ENCODE measurements at places on chromosomes 7 and 10.

DNA sequence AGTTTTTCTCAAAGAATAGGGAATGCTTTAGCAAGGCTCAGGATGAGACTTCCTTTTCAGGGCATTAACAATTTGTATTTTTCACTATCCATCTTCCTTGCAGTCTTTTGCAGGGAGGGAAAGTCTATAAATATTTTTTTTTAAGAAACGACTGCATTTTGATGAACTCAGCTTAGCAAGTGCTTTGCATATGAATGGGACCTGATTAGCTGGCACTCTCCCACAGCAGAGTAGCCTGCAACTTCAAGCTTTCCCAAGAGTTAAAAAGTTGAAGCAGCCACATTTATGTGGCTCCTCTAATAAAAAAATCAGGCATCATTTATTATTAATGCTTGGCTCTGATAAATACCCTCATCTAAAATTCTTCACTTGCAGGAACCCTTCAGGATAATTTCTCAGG is 134.0 kb downstream of the GRID1 start:
- DNase-seq, result no peak

DNA sequence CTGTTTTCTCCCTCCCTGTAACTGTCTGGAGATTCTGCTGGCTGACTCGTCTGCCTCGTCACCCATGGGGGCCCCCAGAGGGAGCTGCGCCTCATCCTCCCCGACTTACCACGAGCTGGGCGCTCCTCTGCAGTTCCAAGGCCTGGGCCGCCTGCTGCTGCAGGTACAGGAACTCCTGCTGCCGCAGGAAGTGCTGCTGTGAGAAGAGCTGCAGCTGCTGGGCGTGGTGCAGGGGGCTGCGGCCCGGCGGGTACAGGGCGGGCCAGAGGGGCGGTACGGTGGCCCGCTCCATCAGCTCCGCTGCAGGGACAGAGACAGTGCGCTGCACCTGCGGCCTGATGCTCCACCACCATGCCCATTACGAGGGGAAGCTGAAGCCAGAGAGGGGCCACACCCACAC is 47.7 kb downstream of the TNRC18 start:
- DNase-seq, result peak; percentile 25

DNA sequence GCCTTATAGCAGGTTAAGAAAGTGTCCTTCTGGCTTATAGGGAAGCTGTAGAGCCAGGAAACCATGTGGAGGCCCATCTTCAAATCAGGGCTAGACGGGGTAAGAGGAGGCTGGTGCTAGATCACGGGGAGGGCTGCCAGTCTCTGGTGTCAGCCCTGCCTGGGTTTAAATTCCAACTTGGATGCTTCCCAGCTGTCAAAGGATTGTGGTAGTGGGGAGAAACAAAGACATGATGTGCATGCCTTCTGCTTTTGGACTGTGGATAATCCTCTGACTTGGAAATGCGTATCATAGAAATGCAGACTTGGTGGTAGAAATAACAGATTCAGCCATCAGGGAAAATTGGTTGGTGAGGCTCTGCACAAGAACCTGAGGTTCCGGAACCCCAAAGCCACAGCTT is 325.6 kb downstream of the PHTF2 start:
- DNase-seq, result no peak

- no peak for DNase-seq
Observed at GRCh38 chr10:77208684-77209256, 428.8 kb downstream of the KCNMA1 start.

- DNase-seq, result no peak
Observed at GRCh38 chr10:21813946-21814345, 189.6 kb downstream of the DNAJC1 start.

GRCh38 chr7:12564996-12565764 is 5.3 kb upstream of the SCIN start:
- no peak for DNase-seq

GRCh38 chr10:18238870-18239485 is 98.8 kb downstream of the CACNB2 start:
- peak; percentile 2 for DNase-seq

GRCh38 chr10:37856881-37857286 is 526 bp downstream of the ZNF248 start:
- DNase-seq, result peak; percentile 2

GRCh38 chr7:552868-553635 is 33.4 kb upstream of the PDGFA start:
- no peak for DNase-seq

DNA sequence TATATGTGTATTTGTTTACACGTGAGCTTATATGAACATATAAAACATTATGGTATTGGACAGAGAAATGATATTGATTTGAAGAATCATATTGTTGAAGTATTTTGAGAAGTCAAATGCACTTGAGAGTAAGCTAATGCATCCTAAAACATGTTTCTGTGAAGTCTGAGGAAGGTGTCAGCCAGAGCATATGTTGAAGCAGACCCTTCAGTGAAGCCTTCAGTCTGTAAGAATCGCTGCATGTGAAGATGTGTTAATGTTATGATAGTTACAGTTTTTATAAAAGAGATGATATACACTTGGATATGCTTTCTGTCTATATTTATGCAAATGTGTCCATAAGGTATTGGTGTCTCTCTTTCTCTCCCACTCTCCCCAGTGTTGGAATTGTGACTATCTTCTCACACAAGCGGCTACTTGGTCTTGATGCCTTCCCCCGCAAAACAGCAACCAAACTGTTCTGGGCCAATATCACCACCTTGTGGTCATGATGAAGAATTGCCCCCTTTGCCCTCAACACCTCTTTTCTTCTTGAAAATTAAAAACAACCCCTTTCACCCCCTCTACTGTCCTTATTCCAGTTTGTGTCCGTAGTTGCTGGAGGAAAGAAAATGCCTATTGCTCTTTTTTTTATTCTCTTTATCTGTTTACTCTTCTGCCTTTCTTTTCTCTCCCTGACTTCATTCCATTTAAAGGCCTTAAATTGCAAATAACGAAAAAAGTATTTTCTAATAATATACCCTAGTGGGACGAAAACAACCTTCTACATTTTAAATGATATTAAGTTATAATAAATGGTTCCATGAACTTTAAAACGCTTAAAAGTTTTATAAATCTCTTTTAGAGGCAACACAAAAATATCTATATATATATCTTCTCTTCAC is 64.9 kb downstream of the IKZF1 start:
- peak; percentile 79 for DNase-seq

GRCh38 chr10:116974456-116975005 is 30.5 kb downstream of the SHTN1 start:
- DNase-seq, result no peak

- DNase-seq, result no peak
Observed at GRCh38 chr7:103752995-103753394, 236.5 kb downstream of the RELN start.

- no peak for DNase-seq
Observed at GRCh38 chr7:76202666-76203030, 952 bp downstream of the SRRM3 start.

GRCh38 chr10:89924261-89924660 is 222.9 kb downstream of the KIF20B start:
- DNase-seq, result no peak

GRCh38 chr10:112213098-112213823 is 29.7 kb upstream of the GPAM start:
- DNase-seq, result no peak

DNA sequence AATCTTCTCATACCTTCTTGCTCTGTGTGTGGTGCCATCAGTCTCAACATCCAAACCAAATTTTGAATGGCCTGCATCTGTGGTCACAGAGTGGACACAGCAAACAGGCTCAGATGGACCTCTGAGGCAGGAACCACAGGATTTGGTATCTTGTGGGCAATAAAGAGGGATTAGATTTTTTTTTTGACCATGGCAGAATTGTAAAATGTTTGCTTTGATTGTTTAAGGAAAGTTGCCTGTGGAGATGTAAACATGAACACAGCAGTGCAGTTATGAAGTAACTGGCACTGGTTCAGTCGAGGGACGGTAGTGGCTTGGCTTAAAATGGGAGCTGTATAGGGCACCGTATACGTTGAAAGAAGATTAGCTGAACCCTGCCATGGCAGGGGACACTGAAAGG is 464.7 kb downstream of the SH2D4B start:
- DNase-seq, result no peak

GRCh38 chr7:51019891-51020870 is 237.5 kb upstream of the GRB10 start:
- DNase-seq, result no peak

DNA sequence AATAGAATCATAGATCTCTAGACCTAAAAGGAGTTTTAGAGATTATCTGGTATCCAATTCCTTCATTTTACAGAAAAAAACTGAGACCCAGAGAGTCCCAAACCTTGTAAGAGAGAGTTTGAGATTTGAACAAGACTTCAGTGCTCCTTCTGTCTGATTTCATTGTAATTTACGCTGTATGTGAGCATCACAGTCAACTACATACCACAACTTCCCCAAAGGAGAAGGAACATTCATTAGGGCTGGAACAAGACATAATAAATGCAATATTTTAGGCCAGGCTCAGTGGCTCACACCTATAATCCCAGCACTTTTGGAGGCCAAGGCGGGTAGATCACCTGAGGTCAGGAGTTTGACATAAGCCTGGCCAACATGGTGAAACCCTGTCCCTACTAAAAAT is 17.3 kb upstream of the PRKAR2B start:
- DNase-seq, result no peak

GRCh38 chr10:117656385-117657367 is 114.1 kb downstream of the EMX2 start:
- no peak for DNase-seq

DNA sequence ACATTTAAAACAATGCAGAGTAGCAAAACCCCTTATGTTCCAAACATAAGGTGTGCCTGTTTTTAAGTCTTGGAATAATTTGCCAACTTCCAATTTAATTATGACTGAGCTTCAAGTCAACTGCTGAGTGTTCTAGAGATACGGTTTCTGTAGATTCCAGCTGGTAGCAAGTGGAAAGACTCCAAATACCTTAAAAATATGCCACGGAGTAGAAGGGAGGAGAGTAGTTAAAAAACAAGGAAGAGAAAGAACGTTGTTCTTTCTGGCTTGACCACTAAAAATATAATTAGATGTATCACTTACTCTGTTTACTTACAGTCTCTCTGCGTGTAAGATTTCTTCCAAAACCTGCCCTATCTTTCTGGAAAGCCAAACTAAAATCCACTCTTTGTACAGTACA is 24.5 kb upstream of the ABLIM1 start:
- no peak for DNase-seq

- no peak for DNase-seq
Observed at GRCh38 chr10:125079091-125079600, 81.2 kb downstream of the CTBP2 start.

- DNase-seq, result no peak
Observed at GRCh38 chr10:62585211-62585775, 211.1 kb downstream of the ZNF365 start.

GRCh38 chr7:45253368-45253767 is 95.8 kb downstream of the RAMP3 start:
- DNase-seq, result no peak

GRCh38 chr10:15744217-15744865 is 24.6 kb upstream of the ITGA8 start:
- DNase-seq, result peak; percentile 34

- DNase-seq, result no peak
Observed at GRCh38 chr7:95772771-95773581, 622 bp downstream of the DYNC1I1 start.

GRCh38 chr10:124057601-124058000 is 35.8 kb downstream of the CHST15 start:
- DNase-seq, result no peak

GRCh38 chr7:121285066-121285667 is 43.6 kb upstream of the WNT16 start:
- DNase-seq, result no peak

DNA sequence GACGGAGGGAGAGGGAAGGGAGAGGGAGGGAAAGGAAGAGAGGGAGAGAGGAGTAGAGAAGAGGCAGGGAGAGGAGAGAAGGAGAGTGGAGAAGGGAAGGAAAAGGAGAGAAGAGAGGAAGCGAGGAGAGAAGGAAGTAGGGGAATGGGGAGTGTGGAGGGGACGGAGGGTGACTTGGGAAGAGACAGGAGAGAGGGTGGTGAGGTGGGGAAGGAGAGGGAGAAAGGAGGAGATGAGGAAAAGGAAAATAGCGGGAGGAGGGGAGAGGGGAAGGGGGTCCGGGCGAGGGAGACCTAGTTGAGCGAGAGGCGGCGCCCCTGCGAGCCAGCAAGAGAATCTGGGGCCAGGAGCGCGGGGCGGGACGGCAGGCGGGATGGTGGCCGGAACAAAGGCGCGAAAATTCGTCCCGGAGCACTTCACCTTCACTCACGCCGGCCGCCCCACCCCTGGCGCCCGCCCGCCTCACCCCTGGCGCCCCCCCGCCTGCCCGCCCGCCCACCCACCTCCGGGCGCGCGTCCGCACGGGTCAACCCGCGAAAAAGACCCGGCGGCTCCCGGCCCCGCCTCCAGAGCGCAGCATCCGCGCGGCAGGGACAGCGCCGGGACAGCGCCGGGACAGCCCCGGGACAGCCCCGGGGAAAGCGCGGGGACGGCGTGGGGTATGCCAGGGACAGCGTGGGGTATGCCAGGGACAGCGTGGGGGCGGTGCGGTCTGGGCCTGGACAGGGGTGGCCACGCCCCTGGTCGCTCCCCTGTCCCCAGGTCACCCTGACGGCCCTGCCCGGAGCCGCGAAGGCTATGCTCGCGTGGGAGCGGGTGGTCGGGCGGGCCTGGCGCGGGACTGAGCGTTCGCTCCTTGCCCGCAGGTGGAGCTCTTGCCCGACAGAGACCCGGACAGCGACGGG is 4.2 kb downstream of the VSTM2A start:
- no peak for DNase-seq

Measured in CD4-positive, alpha-beta T cell treated with Interleukin-4 for 4 hours (primary cell).